Activated T-cell treated with anti-CD3 and anti-CD28 coated beads, Interleukin-2, amount 50 U/mL, for 72 hours (primary cell): ENCODE measurements at places on chromosomes 1 and 21. TPM values are rescaled to one million over a fixed set of nuclear protein-coding genes. Genes with fewer than 3 reads are reported as not detected.

Gene RIMS3
- 8.8 TPM for total RNA-seq

DNA sequence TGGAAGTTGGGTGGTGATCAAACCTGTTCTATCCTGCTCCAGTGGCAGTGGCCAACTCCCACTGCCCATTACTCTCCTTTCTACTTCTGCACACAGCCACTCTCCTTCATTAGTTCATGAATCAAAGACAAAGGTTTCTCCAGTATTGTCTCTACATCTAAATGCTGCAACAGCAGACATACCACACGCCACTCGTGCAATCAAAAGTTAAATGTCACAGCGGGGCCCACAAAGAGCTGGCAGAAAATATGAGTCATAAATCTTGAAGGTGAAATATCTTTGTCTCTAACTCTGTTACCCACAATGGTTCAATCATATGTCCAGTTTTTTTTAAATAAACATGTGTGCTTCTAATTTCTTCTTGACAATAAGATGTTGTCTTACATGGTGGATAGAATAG is 13.3 kb downstream of the APCS start:
- no peak for DNase-seq
- no peak overlapping the region for H3K4me3 ChIP-seq
- peaks cover 2% of the 10 kb centered on the region for H3K36me3 ChIP-seq
- peaks cover 36% of the 10 kb centered on the region for H3K27me3 ChIP-seq
- no peak overlapping the region for H3K27ac ChIP-seq

- no peak overlapping the region for H3K4me3 ChIP-seq
- no peaks in the 10 kb centered on the region for H3K36me3 ChIP-seq
- H3K27me3 ChIP-seq: peaks cover 28% of the 10 kb centered on the region
- H3K27ac ChIP-seq: no peak overlapping the region
Measured at GRCh38 chr1:162128693-162129356, 59.3 kb downstream of the NOS1AP start.

DNA sequence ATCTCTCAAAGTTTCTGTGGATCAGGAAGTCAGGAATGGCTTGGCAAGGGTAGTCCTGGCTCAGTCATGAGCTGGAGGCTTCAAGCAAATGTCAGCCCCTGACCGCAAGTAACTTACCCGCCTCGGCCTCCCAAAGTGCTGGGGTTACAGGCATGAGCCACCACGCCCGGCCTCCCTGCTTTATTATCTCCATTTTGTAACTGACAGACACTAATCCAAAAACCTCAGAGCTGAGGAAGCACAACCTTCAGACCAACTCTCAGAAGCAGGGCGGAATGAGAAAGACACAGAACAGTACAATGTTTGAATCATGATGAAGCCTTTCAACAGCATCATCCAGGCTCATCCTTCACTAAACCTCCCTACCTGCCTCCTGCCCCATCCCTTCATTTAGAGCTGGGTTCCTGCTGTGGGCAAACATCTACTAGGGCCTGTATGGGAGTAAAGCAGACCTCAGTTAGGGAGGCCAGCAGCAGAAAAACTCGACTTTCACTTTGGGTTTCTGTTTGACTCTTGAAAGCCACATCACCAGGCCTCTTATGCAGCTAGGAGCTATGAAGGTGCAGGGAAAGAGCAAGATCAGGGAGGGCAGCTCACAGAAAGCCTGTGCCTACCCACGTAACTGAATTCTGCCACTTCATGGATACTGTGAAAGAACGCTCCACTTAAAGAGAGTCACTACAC is 84.4 kb upstream of the RAB4A start:
- H3K27me3 ChIP-seq: no peaks in the 10 kb centered on the region
- no peaks in the 10 kb centered on the region for H3K36me3 ChIP-seq
- peaks cover 11% of the 10 kb centered on the region for H3K4me1 ChIP-seq
- peak; percentile 47 for DNase-seq
- no peak overlapping the region for H3K27ac ChIP-seq
